ENCODE measurements at places on chromosomes 5 and 9. TPM values are rescaled to one million over a fixed set of nuclear protein-coding genes. Genes with fewer than 3 reads are reported as not detected.

Gene ARAP3
- total RNA-seq: 8.6 TPM

Gene EIF4EBP3
- total RNA-seq: 7.0 TPM

Gene GDNF
- 0.51 TPM for total RNA-seq

Gene CCL27
- total RNA-seq: 1.7 TPM

Gene IL5
- not detected for total RNA-seq

Gene C9
- not detected for total RNA-seq

Gene PHF24
- 3.1 TPM for total RNA-seq

Gene PALM2AKAP2
- total RNA-seq: 1.0 TPM

Gene SH3RF2
- total RNA-seq: not detected

- DNase-seq: no peak
These were observed 2029.0 kb upstream of the WWC1 start for GRCh38 chr5:166262395-166262794.

GRCh38 chr5:68193481-68194036 is 22.0 kb upstream of the PIK3R1 start:
- no peak for DNase-seq

- no peak for DNase-seq
These were observed 3.4 kb downstream of the TLE1 start for GRCh38 chr9:81685763-81686613.

DNA sequence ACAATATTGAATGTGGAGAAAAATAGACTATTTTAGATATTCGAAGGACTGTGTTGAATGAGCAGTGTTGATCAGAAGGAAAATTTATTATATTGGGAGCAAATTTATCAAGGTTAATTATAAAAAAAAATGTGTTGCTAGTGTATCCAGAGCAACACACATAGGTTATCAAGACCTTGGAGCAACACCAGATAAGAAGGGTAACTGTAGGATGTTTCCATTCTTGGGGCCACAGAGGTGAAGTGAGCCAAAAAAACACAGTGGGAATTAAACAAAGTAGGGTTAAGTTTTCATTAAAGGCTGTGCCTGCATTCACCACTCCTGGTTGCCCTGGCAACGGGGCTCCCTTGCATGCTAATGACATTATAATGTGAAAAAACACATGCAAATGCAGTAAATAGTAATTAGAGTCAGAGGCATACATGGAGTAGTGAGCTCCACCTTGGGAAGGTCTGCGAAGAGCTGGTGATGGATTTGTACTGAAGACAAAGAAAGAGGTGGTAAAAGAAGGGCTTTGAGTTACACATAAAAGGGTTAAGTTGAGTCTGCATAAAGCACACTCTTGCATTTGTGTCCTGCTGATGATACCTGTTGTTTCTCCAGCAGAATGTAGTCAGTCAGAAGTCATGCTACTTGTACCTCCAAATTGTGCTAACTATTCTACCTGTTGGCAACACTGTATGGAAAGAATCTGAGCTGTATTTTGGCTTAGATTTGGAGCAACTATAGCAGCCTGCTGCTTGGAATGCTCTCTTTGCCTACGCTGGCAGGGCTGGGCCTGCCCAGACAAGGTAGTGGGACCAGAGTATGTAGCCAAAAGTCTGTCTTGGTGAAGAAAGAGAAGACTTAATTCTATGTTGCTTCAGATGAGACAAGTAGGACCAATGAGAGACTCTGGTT is 59.6 kb downstream of the ATG10 start:
- DNase-seq: no peak

DNA sequence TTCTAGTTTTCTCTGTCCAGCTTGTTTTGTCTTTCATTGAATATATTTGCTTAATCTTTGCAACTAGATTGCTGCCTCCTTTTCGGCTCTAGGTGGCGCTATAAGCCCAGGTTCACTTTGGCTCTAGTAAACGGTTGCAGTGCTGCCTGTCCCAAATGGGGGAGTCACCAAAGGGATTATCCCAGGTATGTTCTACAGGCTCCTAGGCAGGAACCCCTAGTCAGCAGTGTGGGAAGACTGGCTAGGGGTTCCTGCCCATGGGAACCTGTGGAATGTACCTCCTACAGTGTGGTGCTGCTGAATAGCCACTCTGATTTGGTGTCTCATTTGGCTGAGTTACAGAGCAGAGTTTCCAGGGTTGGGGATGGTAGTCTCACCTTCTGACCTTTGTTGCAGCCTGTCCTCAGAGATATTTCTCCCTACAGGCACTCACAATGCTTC is 85.2 kb downstream of the ARSB start:
- DNase-seq: peak; percentile 63

DNA sequence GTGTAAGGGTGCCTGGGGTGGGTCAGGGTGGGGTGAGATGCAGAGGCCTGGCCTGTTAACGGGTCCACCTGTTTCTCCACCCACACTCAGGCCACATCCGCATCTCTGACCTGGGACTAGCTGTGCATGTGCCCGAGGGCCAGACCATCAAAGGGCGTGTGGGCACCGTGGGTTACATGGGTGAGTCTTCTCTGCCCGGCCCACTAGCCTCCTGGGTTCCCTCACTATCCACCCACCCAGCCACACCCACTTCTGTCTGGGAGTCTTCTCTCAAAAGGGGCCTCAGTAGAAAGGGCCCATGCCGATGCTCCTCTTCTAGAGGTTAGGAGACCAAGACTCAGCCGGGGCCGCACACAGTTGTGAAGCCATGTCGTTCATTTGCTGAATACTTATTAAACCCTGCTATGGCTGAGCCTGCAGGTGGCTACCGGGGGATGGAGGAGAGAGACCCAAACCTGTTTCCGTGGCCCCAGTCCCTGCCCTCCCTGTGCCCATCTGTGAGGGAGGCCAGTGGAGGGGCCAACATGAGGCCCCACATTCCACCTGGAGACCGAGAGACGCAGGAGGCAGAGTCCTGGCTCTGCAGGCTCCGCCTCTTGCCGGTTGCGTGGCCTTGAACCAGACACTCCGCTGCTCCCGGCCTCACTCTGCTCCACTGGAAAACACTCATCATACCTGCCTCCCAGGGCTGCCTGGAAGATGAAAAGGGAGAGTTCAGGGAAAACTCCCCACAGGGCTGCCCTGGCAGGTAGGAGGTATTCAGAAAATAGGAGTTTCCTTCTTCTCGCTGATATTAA is 8.7 kb downstream of the GRK6 start:
- no peak for DNase-seq

DNA sequence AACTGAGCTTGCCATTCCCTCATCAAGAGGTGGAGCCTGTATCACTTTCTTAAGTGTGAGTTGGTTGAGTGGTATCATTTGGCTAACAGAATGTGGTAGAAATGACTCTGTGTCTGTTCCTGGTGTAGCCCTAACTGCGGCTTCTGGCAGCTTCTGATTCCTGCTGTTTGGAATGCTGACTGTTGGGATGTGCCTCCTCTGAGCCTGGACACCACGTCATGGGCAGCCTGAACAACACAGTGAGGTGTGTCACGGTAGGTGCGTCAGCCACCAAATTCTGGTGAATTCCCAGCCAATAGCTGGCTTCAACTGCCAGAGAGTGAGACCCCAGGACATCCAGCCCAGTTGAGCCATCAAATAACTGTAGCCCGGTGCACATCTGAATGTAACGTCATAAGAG is 6.1 kb upstream of the C9orf152 start:
- DNase-seq: no peak

GRCh38 chr5:175220549-175220948 is 223.4 kb downstream of the DRD1 start:
- no peak for DNase-seq

GRCh38 chr9:114616684-114617520 is 5.8 kb downstream of the TMEM268 start:
- DNase-seq: no peak

DNA sequence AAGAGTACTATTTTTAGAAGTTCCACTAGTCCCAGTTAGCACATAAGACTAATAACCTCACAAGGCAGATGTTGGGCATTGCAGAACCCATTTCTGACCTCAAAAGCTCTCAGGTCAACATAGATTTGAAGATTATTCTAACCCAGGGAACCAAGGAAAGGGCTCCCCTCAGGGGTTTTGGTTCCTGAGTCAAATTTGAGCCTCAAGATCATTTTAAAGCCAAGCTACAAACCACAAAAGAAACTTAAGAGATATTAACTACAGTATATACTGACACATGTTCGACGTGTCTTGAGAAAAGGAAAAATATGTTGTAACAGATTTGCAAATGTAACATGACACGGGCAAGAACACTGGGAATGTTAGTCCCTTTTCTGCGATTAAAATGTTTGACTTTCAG is 88.6 kb downstream of the GNAQ start:
- no peak for DNase-seq

DNA sequence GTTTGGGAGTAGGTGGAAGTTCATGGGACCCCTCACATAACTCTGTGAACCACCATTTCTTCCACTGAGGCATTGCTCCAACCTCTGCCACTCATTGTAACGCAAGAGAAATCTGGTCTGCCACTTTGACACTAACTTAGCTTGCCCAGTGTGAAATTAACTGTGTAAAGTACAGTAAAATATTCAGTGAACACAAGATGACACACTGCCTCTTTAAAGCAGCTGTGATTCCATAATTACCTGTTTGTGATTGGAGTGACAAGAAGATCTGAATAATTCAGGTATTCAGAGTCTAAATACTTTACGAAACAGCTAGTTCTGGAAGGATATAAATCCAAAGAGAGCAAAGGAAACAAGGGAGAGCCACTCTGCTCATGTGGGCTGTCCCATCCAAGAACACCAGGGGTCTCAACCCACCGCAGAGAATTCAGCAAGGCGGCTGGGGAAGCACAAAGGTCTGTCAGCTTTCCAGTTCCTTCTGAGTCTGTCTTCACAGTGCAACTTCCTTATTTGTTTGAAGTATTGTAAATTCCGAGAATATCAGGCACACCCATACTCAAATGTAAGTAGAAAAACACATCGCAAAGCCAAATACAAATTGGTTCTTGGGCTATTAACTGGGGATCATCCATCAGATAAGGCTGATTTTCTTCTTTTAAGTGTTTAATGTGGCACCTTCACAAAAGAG is 86.9 kb downstream of the GNAQ start:
- DNase-seq: peak; percentile 33

DNA sequence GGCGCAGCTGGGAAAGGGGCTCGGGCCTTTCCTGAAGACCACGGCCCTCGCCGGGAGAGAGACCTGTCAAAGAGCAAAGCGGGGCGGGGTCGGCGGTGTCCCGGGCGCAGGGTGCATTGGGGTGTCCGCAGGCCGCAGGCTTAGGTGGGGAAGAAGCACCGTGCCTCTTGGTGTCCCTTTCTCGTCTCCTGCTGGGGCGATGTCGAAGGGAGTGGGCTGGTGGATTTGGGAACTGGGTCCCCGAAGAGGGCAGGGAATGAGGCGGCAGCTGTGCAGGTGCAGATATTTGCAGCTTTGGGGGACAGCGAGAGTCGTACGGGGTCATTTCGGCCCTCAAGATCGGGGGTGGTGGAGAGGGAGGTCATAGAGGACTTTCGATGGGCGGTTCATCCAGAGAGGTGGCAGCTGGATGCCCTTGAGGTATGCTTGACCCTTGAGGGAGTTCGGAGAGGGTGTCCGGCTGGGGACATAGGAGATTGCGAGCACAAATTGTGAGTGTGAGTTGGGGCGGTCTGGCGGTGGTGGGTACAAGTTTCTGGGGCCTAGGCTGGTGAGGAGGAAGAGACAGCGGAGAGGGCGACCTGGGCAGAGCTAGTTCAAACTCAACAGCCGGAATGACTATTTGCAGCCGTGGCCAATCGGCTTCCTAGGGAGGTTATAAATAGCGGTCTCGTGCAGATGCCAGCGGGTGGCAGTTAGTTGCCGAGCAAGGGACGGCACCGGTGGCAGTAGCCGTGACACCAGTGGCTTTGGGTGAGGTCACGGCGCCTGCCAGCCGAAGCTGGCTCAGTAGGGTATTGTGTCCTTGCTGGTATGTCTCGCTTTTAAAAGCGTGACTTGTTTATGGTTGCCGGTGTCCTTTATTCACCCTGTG is 601 bp downstream of the NNT start:
- DNase-seq: peak; percentile 42

- DNase-seq: no peak
These were observed 89.7 kb upstream of the IRX2 start for GRCh38 chr5:2841208-2841607.

GRCh38 chr5:153517241-153517611 is 26.8 kb downstream of the GRIA1 start:
- DNase-seq: peak; percentile 21

- no peak for DNase-seq
These were observed 126.2 kb upstream of the CHD1 start for GRCh38 chr5:99054972-99055371.

GRCh38 chr9:89606624-89607311 is 2.0 kb downstream of the GADD45G start:
- DNase-seq: peak; percentile 83
